ENCODE measurements at places on chromosomes 12 and 14.

DNA sequence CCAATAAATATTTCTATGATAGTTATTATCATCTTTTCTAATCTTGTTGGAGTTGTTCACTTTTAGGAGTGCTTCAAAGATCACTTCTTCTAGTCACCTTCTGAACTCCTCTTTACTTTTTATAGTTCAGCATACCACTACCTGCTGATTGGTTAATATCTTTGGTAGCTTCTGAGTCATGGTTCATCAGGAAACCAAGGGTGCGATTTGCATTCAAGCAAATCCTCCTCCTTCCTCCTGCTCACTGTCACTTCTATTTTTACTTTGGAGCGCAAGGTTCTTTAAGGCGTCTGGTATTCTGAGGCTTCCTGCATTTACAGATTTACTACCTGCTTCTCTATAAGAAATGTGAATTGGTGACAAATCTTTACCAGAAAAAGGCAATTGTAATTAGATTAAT lies 24.0 kb downstream of the SYT1 start:
- DNase-seq = no peak

GRCh38 chr14:89702073-89702875 lies 252.3 kb downstream of the EFCAB11 start:
- DNase-seq = no peak

DNA sequence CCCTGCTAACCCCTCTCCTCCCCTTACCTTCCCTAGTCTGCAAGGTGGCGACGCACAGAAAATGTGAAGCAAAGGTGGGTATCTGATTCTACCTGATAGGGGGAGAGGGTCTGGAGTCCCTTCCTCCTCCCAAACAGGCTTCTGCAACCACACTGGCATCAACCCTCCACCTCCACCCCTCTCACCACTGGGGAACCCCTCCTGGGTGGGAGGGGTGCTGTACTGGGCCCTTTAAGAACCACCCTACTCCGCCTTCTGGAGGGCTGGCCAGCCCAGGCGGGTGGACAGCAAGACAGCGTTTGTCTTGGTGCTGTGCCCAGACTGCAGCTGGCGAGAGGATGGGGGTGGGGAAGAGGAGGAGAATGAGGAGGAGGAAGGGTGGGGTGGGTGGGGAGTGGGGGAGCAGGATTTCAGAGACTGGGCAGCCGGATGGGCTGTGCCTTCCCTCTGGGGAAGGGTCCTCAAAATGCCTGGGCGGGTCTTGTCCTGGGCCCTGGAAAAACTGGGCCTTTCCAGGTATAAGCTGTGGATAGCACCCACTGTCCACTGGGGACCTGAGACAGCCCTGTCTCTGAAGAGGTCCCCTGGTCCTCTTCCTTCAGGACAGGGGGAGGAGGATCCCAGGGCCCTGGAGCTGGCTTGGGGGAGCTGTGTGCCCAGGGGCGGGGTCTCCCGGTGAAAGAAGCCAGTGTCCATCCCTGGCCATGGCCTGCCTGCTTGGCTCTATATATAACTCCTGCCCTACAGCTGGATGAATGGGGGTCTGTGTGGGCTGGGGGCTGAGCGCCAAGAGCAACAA lies 2.8 kb downstream of the TNS2 start:
- no peak for DNase-seq

GRCh38 chr14:92934196-92935085 lies 11.5 kb downstream of the CHGA start:
- DNase-seq = no peak

DNA sequence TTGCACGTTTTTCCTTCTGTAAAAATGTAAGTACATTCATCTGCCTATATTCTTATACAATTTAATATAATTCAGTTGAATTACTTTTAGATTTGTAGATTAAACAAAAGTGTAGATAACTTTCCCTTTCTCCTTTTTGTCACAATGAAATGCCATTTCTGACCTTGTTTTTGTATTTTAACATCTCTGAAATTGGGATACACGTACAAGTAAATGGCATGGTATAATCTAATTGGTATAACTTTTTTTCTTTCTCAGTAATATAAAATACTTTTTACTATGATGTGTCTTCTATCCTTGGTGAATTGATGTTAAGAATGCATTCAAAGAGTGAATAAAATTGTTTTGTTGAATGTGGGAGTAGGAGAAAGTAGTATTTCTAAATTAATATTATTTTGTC lies 210.0 kb downstream of the ERC1 start:
- no peak for DNase-seq

- DNase-seq = no peak
Observed at GRCh38 chr12:131732996-131733615, 22.2 kb downstream of the SFSWAP start.

DNA sequence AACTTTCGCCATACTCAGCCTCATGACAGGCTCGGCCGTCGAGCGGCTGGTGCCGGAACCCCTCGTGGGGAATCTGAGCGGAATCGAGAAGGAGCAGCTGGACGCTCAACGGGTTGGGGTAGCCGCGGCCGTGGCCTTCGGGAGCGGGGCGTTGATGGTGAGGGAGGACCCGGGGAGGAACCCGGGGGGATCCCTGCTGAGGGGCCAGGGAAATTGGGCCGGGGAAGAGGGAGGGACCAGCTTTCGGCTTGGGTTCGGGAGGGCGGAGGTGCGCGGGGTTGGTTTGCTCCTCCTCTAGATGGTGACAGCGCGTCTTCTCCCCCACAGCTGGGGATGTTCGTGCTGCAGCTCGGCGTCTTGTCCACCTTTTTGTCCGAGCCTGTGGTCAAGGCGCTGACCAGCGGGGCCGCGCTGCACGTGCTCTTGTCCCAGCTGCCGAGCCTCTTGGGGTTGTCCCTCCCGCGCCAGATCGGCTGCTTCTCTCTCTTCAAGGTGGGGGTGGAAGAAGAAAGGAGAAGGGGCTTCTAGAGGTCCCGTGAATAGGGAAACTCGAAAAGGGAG lies 9.8 kb downstream of the ARHGEF25 start:
- DNase-seq = peak; percentile 60

GRCh38 chr12:47941871-47942613 lies 21.4 kb upstream of the TMEM106C start:
- peak; percentile 75 for DNase-seq

- no peak for DNase-seq
Observed at GRCh38 chr12:1279050-1279449, 288.0 kb downstream of the ERC1 start.

DNA sequence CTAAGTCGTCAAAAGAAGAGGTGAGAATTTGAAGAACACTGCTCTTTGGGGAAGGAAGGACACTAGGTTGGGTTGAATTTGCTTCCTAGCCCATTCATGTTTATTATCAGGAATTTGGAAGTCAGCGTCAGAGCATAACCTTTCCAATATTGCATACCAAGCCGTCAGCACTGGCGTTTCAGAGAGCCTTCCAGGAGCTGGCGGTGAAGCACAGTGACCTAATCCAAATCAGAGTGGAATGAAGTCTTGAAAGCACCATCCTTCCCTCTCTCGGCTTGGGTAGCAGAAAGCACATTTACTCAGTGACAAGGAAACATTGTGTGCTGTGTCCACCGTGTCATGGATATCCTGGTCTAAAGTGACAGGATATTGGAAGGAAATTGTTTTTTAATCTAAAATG lies 240.3 kb upstream of the PELI2 start:
- no peak for DNase-seq

DNA sequence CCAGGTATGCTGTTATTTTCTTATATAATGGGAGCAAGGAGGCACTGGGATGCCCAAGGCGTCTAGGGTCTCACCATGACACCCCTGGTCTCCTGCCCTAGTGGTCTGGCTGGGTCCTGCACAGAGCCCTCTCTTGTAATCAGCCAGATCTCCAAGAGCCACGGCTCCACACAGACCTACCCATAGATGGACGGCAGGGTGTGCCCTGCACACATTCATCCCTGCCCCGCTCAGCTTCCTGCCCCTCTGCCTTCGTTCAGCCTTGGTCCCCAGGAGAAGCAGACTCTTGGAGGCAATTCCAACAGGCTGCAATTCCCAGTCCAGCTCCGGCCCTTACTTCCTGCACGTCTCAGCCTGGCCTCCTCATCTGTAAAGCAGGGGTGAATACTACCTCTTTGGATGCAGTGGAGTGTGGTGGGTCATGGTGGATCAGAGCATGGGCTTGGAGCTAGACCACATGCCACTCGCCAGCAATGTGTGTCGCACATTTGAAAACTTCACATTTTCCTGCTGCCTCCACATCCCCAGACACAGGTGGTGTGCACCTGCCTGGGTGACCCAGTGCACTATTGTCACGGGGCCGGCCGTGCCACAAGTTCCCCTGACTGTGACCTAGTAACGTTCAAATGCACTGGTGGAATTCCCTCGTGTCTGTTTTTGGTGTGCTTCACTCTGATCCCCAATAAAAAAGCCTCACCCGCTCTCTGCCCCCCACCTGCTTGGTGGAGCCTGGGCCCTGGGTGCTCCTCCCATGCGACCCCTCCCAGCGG lies 171.1 kb upstream of the PRMT8 start:
- no peak for DNase-seq

DNA sequence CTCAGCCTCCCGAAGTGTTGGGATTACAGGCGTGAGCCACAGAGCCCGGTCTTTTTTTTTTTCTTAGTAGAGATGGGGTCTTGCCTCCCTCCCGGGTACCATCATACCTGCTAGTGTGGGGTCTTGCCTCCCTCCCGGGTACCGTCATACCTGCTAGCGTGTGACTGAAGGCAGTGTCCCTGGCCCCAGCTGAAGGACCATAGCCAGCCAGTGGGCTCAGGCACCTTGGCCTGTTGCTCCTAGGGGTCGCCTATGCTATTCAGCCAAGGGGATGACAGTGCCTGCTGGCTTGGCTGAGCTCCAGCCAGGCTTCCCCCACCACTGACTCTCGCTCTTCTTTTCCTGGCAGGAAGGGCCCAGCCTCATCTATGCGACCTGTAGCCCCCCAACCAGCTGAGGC lies 10.5 kb upstream of the BLTP3B start:
- DNase-seq = no peak

- no peak for DNase-seq
Observed at GRCh38 chr14:42909659-42910058, 1303.0 kb downstream of the LRFN5 start.

DNA sequence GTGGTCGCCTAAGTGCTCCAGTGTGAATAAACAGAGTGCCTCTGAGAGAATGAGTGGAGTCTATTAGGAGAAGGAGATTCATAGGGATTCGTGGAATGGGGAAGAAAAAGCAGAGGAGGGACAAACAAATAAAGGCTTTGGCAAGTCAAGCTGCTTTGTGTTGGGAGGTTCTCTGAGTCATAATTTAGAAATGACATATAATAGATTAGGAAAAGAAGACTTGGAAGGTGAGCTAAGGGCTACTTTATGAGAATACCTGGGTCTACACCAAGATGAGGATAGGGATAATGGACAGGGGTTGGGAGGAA lies 6.4 kb upstream of the NTN4 start:
- DNase-seq = no peak

GRCh38 chr12:89370850-89371249 lies 18.5 kb upstream of the DUSP6 start:
- no peak for DNase-seq

DNA sequence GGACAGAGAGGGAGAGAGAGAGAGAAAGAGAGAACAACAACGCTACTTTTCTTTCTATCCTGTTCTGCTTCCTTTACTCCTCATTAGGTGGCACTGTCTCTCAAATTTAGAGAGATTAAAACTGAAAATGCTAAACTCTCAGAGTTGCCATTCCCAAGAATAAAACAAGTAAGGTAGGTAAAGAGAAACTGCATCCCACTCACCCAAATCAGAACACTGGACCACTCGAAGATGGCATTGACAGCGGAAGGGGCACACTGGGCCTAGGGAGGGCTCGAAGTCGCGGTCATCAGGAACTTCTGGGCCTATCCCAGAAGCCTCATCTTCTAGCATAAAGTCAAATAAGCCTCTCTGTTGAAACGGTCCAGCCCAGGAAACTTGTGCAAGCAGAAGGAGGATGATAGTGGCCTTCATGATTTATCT lies 4.5 kb downstream of the DCN start:
- no peak for DNase-seq

- DNase-seq = no peak
Observed at GRCh38 chr12:110972866-110973265, 52.5 kb upstream of the MYL2 start.

GRCh38 chr14:98014851-98015615 lies 1217.9 kb downstream of the VRK1 start:
- DNase-seq = no peak

- no peak for DNase-seq
Observed at GRCh38 chr12:96520767-96521166, 31.4 kb downstream of the CFAP54 start.

DNA sequence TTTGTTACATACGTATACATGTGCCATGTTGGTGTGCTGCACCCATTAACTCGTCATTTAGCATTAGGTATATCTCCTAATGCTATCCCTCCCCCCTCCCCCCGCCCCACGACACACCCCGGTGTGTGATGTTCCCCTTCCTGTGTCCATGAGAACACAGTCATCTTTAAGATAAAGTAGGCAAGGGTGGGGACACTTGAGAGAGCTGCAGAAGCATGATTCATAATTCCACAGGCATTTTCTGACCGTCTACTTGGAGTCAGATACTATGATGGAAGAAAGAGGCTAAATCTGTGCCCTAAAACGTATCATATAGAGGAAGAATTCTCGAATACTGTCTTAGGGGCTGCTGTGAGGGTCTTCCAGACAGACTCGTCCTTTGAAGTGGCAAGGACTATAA lies 145.9 kb upstream of the VASH1 start:
- no peak for DNase-seq

GRCh38 chr12:7793211-7793610 lies 4.0 kb downstream of the NANOG start:
- DNase-seq = no peak

- peak; percentile 6 for DNase-seq
Observed at GRCh38 chr12:100995771-100996170, 201.2 kb downstream of the ANO4 start.

- peak; percentile 28 for DNase-seq
Observed at GRCh38 chr12:89821896-89822295, 113.3 kb upstream of the ATP2B1 start.

GRCh38 chr14:90674043-90674670 lies 142.1 kb downstream of the TTC7B start:
- DNase-seq = no peak

GRCh38 chr14:89241934-89242651 lies 174.9 kb downstream of the FOXN3 start:
- DNase-seq = no peak

GRCh38 chr14:62280366-62280765 lies 518.1 kb downstream of the SNAPC1 start:
- no peak for DNase-seq

GRCh38 chr12:6540181-6540877 lies 6.0 kb downstream of the GAPDH start:
- peak; percentile 77 for DNase-seq

- no peak for DNase-seq
Observed at GRCh38 chr14:103349982-103350381, 15.9 kb downstream of the EIF5 start.

- peak; percentile 54 for DNase-seq
Observed at GRCh38 chr14:34098045-34098984, 147.4 kb upstream of the EGLN3 start.

- no peak for DNase-seq
Observed at GRCh38 chr14:74793506-74794155, 30.5 kb downstream of the YLPM1 start.

DNA sequence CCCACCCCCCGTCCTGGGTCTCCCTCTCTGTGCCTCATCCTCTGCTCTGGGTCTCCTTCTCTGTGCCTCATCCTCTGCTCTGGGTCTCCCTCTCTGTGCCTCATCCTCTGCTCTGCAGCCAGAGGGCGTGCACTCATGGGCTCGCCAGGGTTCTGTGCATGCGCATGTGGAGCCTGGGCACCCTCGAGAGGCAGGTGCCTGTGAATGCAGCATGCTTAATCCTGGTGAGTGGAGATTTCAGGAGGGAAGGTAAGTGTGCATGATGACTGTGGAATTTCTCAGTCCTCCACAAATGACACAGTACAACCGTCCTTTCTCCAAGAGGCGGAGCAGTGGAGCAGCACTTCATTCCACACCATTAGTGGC lies 65.2 kb downstream of the EP400 start:
- DNase-seq = no peak

GRCh38 chr12:126361804-126362203 lies 1296.6 kb downstream of the AACS start:
- DNase-seq = no peak
